HTR-8/SVneo (cell line): ENCODE measurements at places on chromosomes 6 and 20.
A peak's percentile ranks its signal among the peaks of the same experiment; 100 is the strongest.

DNA sequence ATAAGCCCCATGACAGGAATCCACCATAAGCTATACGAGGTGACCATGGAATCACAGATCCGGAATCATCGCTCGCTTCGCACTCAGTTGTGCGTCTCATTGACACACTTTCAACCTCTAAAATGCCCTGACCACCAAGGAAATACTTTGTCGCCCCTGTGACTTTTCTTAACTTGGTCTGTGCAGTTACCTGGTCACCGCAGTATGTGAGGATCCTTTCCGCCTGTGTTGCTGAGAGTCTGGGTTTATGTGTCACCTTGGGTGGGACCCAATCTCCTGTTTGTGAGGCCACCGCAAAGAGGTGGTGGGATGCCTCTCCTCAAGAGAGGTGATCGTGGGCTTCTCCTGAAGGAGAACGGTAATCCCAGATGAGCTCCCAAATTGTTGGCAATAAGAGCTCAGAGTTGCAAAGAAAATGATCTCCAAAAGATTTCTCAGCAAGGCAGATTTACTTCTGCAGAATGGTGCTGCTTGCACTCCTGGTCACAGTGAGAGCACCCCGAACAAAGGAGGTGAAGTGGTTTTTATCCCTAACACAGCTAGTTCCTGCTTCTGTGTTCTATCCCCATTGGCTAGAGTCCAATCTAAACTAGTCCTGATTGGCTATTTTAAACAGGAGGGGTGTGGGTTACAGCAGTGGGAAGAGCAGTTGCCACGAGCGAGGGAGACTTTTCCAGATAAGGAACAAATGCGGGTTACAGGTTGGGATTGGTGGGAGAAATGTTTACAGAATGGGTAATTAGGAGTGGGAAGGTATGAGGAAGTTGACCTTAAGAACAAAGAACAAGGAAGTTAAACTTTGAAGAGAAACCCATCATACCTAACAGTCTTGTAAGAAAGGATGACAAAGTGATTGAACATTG is 9.1 kb upstream of the ZNFX1 start:
- no peak for DNase-seq

GRCh38 chr6:153031335-153031955 is 28.9 kb upstream of the MTRF1L start:
- no peak for DNase-seq

DNA sequence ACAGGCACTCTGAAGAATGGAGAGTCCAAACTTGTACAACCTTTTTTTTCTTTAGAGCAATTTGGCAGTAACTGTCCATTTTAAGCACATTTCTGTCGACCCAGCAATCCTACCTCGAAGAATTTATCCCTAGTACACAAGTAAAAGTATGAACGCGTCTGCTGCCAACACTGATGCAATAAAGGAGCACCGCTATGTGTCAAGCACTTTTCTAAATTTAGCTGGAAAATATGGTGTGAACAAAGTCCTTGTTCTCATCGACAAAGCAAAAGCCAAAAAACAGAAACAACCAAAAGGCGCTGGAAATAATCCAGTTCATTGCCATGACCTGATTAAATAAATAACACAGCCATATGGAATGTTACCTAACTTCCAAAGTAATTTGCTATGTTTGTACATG is 1.1 kb downstream of the DPM1 start:
- DNase-seq: no peak

GRCh38 chr20:32521780-32522525 is 63.2 kb downstream of the NOL4L start:
- DNase-seq: peak; percentile 90

GRCh38 chr6:20712011-20712410 is 177.8 kb downstream of the CDKAL1 start:
- no peak for DNase-seq

GRCh38 chr6:85015396-85015990 is 251.1 kb upstream of the TBX18 start:
- DNase-seq: peak; percentile 20

GRCh38 chr20:9149087-9149486 is 80.2 kb downstream of the PLCB4 start:
- DNase-seq: no peak

- DNase-seq: no peak
Measured at GRCh38 chr20:46377518-46377917, 28.9 kb downstream of the ELMO2 start.

DNA sequence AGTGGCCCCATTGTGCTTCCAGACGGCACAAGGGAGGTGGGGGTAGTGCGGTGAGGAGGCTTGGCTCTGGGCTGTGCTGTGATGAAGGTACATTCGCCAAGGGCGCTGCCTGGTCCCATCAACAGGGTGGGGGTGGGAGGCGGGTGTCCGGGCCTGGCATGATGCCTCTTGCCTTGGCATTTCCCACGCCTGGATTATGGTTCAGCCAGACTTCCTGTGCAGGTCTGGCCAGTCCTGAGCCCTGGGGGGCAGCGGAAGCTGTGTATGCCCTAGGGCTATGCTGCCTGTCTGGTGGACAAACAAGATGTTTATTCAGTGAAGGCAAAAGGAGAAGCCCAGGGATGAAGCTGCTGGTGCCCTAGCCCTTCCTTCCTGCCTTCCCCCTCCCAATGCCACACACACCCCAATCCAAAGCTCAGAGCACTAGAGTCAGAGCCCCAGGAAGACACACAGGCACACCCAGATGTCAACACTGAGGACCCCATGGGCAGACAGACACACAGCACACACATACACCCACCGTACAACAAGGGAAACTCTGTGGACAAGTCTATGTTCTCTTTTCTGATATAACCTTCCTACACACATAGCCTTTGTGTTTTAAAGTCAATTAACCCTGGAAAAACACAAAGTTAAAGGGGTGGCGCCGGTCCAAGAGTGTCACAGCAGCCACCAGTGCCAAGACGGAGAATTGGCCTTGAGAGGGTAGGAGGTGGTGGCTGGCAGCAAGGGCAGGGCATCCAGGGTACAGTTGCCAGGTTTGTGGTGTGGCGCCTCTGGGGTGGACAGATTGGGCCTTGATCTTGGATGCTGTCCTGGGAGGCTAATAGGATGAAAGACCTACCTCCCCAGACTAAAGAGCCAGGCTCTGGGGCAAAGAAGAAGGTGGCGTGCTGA is 54.7 kb upstream of the SAYSD1 start:
- no peak for DNase-seq

- DNase-seq: no peak
Measured at GRCh38 chr20:15637950-15638754, 935.1 kb downstream of the KIF16B start.

DNA sequence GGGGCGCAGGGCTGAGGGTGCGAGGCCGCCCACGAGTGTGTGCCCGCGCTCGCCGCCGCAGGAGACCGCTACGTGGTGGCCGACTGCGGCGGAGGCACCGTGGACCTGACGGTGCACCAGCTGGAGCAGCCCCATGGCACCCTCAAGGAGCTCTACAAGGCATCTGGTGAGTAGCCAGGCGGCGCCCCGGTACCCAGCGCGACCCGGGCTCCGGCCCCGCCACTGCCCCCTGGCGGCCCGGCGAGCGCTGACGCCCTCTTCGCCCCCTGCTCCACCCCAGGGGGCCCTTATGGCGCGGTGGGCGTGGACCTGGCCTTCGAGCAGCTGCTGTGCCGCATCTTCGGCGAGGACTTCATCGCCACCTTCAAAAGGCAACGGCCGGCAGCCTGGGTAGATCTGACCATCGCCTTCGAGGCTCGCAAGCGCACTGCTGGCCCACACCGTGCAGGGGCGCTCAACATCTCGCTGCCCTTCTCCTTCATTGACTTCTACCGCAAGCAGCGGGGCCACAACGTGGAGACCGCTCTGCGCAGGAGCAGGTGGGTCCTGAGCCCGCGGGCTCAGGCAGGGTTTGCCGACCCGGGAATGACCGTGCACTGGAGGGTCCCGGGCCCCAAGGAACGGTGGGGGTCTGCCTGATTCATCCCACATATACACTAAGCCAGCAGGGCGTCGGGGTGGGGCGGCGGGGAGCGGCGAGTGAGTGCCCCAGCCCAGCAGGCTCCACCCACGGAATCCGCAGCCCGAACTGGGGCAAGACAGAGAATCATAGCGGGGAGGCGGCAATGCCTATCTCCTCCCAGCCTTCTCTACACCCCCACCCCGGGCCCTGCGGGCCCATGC is 17.4 kb downstream of the HSPA12B start:
- DNase-seq: no peak

- DNase-seq: no peak
Measured at GRCh38 chr6:83844170-83844569, 9.0 kb upstream of the RIPPLY2 start.

GRCh38 chr6:51474022-51474975 is 613.1 kb downstream of the PKHD1 start:
- no peak for DNase-seq

DNA sequence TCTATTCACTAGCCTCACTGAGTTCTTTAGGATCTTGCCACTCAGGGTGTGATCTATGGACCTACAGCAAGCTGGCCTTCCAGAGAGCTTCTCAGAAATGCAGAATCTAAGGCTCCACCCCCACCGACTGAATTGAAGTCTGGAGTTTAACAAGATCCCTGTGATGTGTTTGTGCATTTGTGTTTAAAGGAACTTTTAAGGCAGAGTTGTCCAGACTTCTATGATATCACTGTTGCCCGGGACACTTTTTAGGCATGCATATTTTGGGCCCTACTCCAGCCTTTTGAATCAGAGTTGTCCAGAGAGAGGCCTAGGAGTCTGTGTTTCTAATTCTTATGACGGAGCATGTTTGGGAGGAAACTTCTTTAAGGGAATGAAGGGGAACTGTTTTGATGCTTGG is 232.3 kb downstream of the QKI start:
- DNase-seq: no peak

GRCh38 chr6:129345890-129346289 is 364.1 kb downstream of the ARHGAP18 start:
- no peak for DNase-seq

DNA sequence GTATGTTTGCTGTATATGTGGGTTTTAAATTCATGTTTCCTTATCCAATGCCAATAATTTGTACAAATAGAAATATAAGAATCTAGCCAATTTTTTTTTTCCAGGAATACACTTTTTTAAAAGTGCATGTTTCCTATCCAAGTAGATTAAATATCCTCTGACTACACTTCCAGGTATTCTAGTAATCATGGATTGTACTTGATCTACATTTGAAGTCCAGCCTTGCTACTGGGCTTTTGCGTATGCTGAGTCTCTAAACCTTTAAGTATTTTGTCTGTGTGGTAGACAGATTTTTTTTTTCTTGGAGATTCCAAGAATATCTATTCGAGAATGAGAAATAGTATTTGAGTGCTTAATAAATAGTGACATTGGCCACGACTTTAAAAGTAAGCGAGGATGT is 188.3 kb downstream of the SASH1 start:
- DNase-seq: no peak

DNA sequence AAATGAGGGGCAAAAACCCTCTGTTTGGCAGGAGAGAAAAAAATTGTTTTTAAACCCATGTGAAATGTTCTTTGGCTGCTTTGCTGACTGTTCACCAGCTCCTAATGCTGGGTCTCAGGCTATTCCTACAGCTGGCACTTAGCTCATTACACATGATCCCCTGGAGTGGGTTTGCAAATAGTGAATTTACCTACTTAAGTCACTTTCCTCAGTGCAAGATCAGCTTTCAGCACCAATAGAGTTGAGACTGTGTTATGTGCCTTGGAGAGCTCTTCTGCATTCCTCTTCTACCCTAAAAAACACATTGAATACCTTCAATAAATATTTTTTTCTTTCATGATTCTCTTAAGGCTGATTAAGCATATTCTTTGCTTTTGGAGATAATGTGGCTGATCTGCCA is 58.4 kb upstream of the PRDM1 start:
- DNase-seq: no peak

DNA sequence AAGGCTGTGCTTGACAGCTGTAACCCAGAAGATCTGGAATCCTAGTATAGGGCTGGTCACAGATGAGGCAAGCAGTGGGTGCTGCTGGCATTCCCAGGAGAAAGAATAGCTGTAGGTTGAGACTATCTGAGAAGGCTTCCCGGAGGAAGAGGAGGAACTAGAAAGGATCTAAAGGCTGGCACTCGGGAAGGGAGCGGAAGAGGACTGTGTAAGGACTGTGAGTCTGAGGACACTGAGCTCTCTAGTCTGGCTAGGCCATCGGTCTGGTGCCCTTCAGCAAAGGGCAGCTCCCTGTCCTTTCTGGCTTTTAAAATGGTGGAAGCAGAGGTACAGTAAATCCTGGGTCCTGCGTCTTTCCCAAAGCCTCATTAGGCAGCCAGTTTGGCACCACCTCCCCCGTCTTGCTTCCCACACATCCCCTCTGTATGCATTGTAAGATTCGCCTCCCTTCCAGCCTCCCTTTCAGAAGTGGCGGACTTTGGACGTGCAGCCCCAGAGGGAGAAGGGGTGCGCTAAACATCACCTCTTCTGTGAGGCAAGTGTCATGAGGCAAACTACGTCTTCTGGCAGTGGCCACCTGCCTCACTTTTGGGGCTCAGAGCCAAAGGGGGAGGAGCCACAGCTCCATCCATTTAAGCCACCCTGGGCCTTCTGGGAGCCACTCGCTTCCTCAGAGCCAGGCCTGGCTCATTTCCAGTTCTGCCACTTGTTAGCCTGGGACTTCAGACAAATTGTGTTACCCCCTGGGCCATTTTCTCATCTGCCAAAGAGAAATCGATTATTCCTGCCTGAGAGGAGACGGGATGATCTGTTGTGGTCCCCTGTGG is 8.6 kb downstream of the SNPH start:
- DNase-seq: no peak

DNA sequence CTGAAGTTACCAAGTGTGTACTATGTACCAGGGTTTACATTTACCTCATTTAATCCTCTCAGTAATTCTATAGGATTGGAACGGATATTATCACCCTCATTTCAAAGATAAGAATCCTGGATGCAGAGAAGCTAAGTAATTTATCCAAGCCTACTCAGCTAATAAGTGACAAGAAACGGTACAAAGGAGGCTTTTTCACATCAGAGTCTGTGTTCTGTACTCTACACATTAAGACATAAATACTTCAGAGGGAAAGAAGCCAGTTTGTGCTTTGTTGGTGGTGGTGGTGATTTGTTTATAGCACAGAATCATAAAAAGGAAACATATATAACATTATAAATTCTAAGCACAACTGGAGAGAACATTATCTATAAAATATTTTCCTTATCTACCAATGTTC is 88.3 kb upstream of the HMGCLL1 start:
- DNase-seq: no peak

- no peak for DNase-seq
Measured at GRCh38 chr6:155882527-155883333, 427.1 kb upstream of the NOX3 start.

GRCh38 chr6:157061770-157062594 is 261.3 kb downstream of the TMEM242 start:
- DNase-seq: no peak

GRCh38 chr6:118744261-118744941 is 93.0 kb upstream of the CEP85L start:
- DNase-seq: no peak

GRCh38 chr6:46790355-46790874 is 2.8 kb upstream of the MEP1A start:
- no peak for DNase-seq
